ENCODE measurements at places on chromosomes 16 and 17. TPM values are rescaled to one million over a fixed set of nuclear protein-coding genes. Genes with fewer than 3 reads are reported as not detected.

GAST gene
- not detected for total RNA-seq

DNAAF1 gene
- total RNA-seq, result not detected

PKMYT1 gene
- 80.8 TPM for total RNA-seq

TAC4 gene
- total RNA-seq, result not detected

ZNF276 gene
- 16.4 TPM for total RNA-seq

SLC16A6 gene
- not detected for total RNA-seq
